ENCODE measurements at places on chromosomes 3 and 15. TPM values are rescaled to one million over a fixed set of nuclear protein-coding genes. Genes with fewer than 3 reads are reported as not detected.

The NR2E3 gene
- not detected for total RNA-seq

The PLCH1 gene
- total RNA-seq = not detected

The LSAMP gene
- 0.11 TPM for total RNA-seq

The UBAP1L gene
- 10.9 TPM for total RNA-seq

The EXOSC7 gene
- 51.2 TPM for total RNA-seq

The REC114 gene
- not detected for total RNA-seq

The HIGD2B gene
- total RNA-seq = not detected

The OR4M2 gene
- not detected for total RNA-seq

The ZNF662 gene
- 7.7 TPM for total RNA-seq

The NEIL1 gene
- 104 TPM for total RNA-seq

- no peak for DNase-seq
Measured at GRCh38 chr3:181278468-181279238, 289.1 kb upstream of the DNAJC19 start.

- DNase-seq = no peak
Measured at GRCh38 chr3:26437678-26438077, 184.9 kb upstream of the LRRC3B start.

- no peak for DNase-seq
Measured at GRCh38 chr3:169787791-169788190, 14.6 kb downstream of the MYNN start.

GRCh38 chr3:31530039-31530959 is 2.4 kb upstream of the STT3B start:
- no peak for DNase-seq

- DNase-seq = no peak
Measured at GRCh38 chr3:155676252-155676981, 68.5 kb downstream of the PLCH1 start.

DNA sequence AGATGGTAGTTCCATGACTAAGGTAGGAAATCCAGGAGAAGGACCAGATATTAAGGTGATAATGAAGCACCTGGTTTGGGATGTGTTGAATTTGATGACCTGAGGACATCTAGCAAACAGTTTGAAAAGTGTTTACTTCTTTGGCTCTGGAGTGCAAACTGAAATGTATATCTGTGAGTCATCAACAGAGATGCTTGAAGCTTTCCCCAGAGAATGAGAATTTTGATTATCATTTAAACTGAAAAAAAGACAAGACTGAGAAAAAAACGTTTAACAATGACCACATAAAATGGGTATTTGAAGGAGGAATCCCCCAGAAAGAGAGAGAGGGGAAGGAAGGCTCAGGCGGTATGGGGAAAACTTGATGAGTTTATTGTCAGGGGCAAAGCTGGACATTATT is 20.7 kb upstream of the GSK3B start:
- no peak for DNase-seq

DNA sequence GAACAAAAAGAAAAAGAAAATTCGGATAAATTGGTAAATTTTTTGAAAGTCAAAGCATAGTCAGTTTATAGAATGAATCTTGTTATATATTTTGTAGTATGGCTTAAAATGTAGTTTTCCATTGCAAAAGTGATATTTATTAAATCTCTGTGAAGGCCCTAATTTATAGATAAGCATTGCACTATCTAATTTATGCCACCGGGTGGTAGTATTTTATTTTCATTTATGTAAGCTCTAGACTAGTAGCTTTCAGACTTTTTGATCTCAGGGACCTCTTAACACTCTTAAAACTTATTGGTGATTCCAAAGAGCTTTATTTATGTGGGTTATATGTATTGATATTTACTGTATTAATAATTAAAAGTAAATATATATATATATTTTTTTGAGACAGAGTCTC is 133.9 kb upstream of the LRRFIP2 start:
- DNase-seq = no peak

DNA sequence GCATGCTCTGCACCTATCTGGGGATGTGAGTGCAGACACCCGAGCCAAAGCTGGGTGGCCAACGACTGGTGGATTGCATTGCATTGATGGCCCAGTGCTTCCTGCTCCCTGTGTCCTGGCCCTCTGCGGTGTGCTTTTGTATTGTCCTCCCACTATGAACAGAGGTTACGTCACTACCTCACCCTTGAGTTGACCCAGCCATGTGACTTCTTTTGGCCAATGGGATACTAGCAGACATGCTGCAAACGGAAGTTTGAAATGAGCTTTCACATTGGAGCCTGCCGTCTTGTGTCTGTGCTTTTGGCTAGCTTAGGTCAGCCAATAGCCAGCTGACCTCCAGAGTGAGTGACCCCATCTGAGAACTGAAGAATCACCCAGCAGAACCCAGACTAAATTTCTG is 15.3 kb upstream of the TBC1D21 start:
- DNase-seq = no peak

GRCh38 chr15:32903591-32904290 is 185.9 kb downstream of the GREM1 start:
- no peak for DNase-seq

- DNase-seq = no peak
Measured at GRCh38 chr3:30733209-30733608, 126.8 kb downstream of the TGFBR2 start.

DNA sequence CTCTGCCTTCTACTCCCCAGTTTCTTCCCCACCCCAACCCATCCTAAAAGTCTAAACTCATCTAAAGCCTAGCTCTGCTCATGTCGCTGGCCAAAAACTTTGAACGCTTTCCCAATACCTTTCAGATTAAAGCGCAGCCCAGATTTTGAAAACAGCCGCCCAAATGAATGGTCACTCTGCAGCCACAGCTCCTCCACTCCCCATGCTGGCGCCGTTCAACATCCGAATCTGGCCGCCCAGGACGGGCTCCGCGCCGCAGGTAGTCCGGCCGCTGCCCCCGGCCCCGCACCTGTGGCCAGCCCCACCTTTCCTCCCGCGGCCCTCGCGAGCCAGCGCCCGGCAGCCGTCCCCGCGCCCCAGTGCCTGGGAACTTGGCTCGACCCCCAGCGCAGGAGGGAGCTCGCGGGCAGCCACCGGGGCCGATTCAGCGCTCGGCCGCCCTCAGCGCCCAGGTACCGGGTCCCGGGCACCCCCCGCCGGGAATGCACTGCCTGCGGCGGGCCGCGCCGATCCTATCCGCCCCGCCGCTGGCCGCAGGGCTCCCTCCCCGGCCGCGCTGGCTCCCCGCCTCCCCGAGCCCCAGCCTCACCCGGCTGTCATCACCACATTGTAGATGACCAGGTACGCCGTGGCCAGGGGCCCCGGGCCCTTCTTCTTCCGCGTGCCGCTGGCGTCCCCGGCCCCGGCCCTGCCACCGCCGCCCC is 417 bp downstream of the HACD2 start:
- DNase-seq = no peak

- DNase-seq = no peak
Measured at GRCh38 chr3:184261854-184262763, 756 bp upstream of the CAMK2N2 start.

DNA sequence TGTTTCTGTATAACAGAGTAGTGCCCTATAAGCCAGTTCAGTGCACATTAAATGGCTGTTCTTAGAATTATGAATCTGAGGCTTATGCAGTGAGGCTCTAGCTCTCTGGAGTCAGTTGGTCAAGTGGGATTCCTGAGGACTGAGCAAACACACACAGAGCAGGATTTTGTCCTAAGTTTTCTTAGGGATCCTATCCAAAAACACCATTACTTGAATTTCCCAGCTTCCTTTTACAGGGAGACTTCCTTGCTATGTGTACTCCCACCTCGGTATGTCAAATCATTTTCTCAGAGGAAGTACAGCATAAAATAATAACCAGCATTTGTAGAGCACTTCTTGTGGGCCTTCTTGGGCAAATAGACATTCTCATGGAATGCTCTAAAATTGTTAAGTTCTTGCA is 63.1 kb upstream of the GOLGA6B start:
- no peak for DNase-seq

DNA sequence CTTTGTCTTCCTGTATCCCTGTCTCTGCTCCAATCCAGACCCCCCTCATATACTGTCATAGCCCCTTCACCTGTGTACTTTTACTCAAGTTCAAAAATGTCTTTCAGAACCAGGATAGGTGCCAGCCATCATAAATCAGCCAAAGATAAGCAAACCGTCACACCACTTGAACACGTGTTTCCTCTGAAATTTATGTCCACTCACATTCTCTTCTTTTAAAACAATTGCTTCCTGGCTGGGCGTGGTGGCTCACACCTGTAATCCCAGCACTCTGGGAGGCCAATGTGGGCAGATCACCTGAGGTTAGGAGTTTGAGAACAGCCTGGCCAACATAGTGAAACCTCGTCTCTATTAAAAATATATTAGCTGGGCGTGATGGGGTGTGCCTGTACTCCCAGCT is 74.1 kb downstream of the IGF2BP2 start:
- DNase-seq = no peak

GRCh38 chr15:22231603-22232002 is 151.3 kb downstream of the OR4M2 start:
- DNase-seq = no peak

GRCh38 chr15:51861557-51862359 is 32.3 kb downstream of the TMOD3 start:
- DNase-seq = no peak

GRCh38 chr3:102248981-102249705 is 185.7 kb upstream of the ZPLD1 start:
- no peak for DNase-seq

DNA sequence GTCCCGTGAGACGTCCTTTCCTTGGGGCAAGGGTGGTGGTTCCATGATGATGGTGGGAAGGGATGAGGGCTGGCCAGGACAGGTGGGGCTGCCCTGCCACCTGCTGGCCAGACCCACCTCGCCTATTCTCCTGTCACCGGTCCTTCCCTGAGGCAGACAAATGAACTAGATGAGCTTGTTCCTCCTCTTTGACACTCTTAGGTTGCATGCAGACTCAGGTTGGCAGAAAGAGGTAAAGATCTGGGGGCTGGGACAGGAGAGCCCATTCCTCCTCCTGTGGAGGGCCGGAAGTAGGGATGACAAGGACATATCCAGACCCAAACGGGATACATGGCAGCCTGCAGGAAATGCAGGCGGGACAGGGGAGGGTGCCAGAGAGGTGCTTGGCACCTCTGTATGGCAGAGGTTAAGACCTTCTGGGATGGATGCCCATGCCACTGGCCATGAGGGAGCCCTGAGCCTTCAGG is 38.6 kb downstream of the ACSBG1 start:
- DNase-seq = no peak

GRCh38 chr15:92565351-92566125 is 90.0 kb downstream of the FAM174B start:
- no peak for DNase-seq

DNA sequence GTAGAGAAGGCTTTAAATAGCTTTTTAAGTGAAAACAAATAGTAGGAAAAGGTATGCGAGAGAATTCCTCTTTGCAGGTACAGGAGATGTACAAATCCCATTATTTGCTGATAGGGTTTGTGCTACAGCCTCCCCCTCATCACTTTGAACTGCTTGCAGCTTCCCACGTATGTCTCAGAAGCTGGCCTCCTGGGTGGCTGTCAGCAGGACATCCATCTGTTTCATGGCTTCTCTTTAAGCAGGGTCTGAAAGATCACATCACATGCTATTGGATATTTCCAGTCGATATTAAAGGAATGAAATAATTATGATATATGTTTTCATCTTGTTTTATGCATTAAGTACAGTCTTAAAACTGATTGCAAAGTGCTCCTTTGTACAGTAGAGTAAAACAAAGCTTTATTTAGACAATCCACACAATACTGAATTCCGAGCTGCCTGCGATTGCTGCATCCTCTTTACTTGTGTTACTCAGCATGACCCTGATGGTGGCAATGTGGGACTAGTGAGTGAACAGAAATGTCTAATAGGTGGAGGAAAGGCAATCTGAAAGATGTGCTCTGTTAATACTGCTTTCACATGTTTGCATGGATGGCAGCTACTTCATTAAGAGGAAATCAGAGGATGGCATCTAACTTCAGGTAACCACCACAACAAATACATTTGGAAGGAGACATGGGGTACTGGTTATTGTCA is 930.6 kb upstream of the SEMA6D start:
- no peak for DNase-seq

- no peak for DNase-seq
Measured at GRCh38 chr3:150306906-150307305, 101.2 kb upstream of the TSC22D2 start.

GRCh38 chr3:116001151-116001621 is 377.9 kb downstream of the GAP43 start:
- DNase-seq = no peak

- peak; percentile 70 for DNase-seq
Measured at GRCh38 chr3:123036352-123037014, 8.9 kb upstream of the SEMA5B start.

DNA sequence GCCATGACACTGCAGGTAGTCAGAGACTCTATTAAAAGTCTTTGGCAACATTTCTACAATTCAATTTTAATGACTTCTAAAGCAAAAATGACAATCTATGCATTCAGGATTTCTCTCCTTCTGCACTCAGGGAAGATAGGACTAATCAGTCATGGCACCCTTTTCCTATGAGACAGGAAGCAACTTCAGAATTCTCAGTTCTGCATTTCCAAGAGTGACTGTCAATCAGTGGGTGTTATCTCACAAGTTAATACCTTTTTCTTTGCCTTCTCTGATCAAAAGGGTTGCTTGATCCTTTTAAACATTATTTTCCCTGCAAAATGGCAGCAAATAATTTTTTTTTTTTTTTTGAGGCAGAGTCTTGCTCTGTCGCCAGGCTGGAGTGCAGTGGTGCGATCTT is 7.8 kb upstream of the ICE2 start:
- DNase-seq = no peak

- no peak for DNase-seq
Measured at GRCh38 chr15:70362886-70363285, 265.2 kb upstream of the TLE3 start.

GRCh38 chr3:13818919-13819318 is 61.0 kb downstream of the WNT7A start:
- no peak for DNase-seq

DNA sequence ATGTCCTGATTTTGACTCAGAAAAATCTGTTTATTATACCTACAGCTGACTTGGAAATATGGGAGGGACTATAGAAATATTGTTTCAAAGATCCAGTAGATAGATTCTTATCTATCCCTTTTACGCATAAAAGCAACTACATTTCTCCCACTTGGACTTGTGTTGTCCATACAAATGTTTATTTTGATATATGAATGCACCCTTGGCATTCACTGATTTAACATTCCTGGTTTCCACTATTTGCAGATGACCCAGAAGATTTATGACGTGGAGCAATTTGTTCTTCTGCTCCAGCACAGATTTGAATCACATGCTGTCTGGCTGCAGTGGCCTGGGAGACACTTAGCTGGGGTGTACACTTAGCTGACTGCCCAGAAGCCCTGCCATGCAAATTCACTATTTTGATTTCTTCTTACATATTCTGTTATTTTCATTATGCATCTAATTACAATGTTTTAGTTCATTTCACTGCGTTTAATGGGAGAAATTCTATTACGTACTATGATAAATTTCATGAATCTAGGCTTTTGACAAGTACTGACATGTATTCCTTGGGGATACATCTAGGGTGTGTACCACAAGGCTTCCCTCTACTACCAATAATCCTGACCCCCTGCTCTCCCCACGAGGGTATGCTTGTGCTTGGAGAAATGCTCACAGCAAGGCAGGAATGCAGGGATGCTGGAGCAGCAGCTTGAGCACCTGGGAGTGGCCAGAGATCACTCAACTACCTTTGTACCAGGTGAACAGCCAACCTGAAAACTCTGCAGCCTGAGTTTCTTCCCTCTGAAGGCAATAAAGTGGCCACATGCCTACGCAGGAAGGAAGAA is 223.6 kb upstream of the TBL1XR1 start:
- DNase-seq = no peak

GRCh38 chr3:108838436-108838835 is 15.8 kb downstream of the TRAT1 start:
- DNase-seq = no peak
